ENCODE measurements at places on chromosomes 5 and 9.

DNA sequence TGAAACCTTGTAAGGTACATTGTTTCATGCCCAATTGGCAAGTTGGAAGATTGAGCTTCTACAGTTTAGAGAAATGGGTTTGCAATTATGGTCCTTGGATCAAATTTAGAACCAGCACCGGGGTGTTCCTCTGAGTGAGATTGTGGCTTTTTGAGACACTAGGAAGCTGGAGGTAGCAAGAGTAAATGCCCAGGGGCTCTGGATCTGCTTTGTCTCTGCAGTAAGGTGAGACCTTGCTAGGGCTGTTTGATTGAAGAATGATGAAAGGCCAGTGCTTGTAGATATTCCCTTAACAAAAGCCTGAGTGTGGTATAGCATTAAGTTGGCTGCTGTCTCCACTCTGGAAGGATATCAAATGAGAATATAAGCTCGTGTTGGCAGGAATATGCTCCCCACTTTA is 36.0 kb downstream of the WWC1 start:
- DNase-seq = no peak

DNA sequence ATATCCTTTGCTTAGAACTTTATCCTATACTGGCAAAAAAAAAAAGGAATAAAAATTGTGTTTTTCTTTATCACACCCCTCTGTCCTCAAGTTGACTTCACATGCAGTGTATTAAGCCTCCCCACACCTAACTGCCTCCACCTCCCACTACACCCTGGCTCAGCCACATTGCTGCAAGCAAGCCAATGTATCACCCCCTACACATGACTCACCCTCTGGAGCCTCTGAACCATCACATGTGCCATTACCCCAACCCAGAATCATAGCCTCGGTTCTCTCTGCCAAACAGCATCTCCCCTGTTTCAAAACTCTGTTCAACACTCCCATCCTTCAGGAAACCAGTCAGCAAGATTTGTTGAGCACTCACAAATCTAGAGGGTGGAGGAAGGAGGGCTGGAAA is 209.0 kb downstream of the CWC27 start:
- DNase-seq = no peak

- no peak for DNase-seq
Observed at GRCh38 chr9:126965077-126965476, 50.5 kb downstream of the RALGPS1 start.

DNA sequence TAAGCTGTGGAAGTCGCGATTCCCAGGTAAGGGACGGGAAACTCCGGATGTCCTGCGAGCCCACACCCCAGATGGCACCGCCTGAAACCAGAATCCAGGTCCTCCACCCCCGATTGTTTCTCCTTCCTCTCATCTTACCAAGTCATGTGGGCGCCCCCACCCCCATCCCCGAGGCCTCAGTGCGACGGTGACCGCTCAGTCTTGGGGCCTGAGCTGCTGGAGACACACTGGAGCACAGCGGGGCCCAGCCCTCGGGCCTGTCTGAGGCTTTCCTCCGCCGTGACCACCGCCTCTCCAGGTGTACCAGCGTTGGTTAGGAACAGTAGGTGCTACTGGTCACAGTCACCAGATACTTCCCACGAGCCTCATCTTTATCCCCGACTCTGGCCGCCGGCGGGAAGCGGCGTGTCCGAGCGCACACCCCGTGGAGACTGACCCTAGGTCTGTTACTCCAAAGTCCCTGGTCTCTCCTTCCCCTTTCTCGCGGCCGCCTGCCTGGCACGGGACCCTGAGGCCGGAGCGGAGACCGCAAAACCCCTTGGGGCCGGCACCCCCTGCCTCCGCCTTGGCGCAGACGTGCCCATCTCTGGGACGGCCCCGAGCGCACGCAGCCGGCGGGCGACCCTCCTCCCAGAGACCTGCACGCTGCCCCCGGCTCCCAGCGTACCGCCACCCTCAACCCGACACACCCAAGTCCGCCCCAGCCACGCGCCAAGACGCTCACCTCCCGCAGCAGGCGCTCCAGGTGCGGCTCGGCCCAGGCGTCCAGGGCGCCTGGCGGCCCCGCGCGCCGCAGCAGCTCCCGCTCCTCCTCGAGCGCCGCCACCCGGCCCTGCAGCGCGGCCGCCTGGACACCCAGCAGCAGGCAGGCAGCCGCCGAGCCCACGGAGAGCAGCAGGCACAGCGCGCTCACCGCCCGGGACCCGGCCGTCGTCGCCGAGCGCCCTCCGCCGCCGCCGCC is 733 bp downstream of the COL23A1 start:
- no peak for DNase-seq

DNA sequence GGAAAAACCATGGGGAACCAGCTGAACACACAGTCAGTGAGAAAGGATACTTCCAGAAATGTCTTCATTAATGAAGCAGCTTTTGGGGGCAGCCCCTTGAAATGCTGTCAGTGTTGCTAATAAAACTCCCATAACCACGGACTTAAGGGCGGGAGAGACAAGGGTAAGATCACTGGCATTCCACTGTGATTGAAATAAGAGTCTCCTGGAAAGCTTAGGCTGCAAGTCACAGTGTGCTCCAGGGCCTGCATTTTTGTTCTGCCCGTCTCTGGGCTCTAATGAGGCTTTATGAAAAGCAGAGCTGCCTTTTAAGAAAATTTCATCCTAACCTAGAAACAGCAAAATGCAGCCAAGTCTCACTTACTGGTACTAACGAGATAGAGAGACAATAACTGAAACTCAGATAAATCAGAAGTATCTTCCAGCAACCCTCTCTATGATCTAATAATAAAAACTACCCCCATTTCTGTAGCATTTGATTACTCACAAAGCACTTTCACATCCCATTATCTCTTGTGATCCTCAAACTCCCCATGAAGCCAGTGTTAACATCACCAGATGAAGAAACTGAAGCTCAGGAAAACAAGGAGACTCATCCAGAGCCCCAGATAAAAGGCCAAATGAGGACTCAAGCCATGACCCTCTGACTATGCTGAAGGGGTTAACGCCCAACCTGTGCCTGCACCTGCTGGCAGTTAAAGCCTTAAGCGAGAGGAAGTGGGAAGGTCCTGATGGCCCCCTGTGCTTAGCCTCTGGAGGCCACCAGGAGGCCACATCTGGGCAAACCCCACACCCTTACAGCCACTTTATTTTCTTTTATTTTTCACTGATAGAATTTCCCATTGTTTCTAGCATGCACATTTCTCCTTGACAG is 37.5 kb downstream of the SPOCK1 start:
- DNase-seq = no peak

DNA sequence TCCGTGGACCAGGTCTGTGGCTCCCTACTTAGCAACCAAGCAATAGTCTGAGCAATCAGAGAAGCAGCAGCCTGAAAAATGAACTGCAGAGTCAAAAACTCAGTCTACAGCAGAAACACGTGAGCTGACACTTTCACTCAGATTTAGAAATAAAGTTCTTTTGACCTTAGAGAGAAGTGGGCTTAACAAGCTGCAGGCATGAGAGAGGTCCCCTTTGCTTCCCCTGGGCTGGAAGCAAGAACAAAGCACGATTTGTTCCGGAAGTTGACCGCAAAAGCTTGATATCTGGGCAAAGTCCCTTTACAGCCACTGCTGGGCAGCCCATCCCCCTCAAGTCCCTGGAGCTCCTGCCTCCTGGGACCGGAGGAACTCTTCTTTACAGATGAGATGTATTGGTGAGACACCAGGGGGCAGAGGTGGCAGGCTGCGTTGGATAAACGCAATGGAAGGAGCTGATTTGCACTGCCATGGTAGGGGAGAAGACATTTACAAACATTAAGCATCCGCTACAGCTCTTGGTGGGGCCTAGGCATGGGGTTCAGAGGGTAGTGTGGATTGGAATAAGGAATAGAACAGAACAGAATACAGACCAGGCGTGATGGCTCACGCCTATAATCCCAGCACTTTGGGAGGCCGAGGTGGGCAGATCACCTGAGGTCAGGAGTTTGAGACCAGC is 5.8 kb upstream of the SOWAHA start:
- no peak for DNase-seq

DNA sequence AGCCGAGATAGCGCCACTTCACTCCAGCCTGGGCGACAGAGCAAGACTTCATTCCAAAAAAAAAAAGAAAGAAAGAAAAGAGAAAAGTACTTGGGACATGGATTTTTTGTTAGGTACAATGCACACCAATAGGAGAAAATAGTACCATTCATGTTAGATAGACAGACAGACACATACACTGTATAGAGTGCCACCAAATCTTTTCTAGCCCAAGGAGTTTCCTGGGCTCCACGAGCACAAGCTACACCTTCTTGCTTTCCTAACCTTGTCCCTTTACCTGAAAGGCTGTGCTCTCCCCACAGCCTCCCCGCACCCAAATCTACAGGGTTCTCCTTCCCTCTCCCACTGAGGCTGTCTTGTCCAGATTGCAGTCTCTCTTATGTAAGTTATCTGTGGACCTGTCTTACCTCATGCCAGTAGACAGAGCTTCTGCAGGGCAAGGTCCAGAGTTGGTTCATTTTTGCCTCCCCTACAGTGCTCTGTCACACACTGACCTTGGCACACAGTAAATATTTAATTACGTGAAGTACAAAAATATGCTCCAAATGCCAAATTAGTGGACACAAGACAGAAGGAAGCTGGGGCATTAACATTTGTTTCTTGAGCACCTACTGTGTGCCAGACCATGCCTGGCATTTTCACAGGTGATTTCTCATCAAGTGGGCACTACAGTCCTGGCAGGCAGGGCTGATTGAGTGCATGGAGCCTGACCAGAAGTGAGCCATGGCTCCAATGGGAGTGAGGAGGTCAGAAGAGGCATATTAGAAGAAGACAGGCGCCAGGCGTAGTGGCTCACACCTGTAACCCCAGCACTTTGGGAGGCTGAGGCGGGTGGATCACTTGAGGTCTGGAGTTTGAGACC is 5.9 kb downstream of the ALAD start:
- no peak for DNase-seq

DNA sequence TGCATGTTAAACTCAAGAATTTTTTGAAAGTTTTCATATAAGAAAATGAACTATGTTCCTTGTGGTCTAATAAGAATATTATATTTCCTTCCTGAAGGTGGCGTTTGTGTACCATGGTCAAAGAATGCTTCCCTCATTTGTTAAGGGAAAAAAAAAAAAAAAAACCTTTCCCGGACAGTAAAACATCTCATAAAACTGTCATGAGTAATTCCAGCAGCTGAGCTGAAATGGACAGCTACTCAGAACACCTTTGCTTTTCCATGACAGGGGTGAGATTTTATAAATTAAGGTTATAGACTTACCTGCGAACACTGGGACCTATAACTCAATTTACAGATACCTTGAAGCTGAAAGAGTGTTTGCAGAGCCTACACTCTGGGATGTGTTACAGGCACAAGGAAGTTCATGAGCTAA is 113.2 kb upstream of the RANBP3L start:
- no peak for DNase-seq

GRCh38 chr9:108016446-108016845 is 526.9 kb upstream of the KLF4 start:
- no peak for DNase-seq

DNA sequence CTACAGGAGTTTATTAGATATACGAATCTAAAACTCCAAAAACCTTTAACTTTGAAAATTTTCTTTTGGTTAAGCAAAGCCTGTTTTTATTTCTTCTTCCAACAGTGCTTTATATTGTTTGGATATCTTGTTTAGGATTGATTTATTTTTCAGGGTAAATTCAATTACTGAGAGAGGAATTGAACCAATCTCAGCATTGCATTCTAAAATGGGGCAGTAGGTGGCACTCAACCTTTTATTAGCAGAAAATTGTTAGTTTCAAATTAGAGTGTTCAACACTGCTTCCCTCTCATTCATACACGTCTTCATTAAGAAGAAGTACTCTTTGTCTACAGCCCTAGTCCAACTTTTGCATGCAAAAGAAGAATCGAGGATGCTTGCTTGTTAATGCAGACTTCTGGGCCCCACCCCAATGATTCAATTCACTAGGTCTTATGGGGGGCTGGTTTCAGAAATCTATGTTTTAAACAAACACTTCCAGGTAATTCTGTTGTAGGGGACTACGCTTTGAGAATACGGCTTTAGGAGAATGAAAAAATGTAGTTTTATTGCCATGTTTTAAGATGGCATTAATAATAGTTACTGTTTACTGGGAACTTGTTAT is 26.6 kb downstream of the MRPL22 start:
- no peak for DNase-seq

GRCh38 chr5:176596689-176597416 is 13.1 kb downstream of the GPRIN1 start:
- peak; percentile 37 for DNase-seq

- DNase-seq = no peak
Observed at GRCh38 chr9:83304686-83305085, 233.5 kb downstream of the FRMD3 start.

- DNase-seq = no peak
Observed at GRCh38 chr5:31638345-31638744, 586 bp upstream of the PDZD2 start.

- DNase-seq = peak; percentile 31
Observed at GRCh38 chr9:91681461-91682305, 258.1 kb upstream of the NFIL3 start.

GRCh38 chr9:96021551-96022444 is 146.3 kb downstream of the ERCC6L2 start:
- DNase-seq = no peak

GRCh38 chr9:93007529-93008058 is 50.9 kb upstream of the SUSD3 start:
- no peak for DNase-seq
